T-helper 1 cell treated with Interleukin-12 subunit alpha and Interleukin-12 subunit beta and Interleukin-4 antibody, amounts not matched to agents 30 ng/mL and 1 ng/mL, for 36 hours (primary cell): ENCODE measurements at places on chromosomes 13 and 19. TPM values are rescaled to one million over a fixed set of nuclear protein-coding genes. Genes with fewer than 3 reads are reported as not detected.

LCP1 gene
- total RNA-seq = 1,093 and 1,100 TPM in 2 replicates

PEAK3 gene
- total RNA-seq = 1.2 TPM in 2 replicates

KL gene
- total RNA-seq = 0.25 and 0.32 TPM in 2 replicates

PRTN3 gene
- total RNA-seq = not detected in 2 replicates

PSG3 gene
- not detected in 2 replicates for total RNA-seq

FFAR3 gene
- total RNA-seq = 0.17 and 0.25 TPM in 2 replicates

S1PR2 gene
- 8.3 and 8.8 TPM in 2 replicates for total RNA-seq
